ENCODE measurements at places on chromosomes 11 and 22.
A peak's percentile ranks its signal among the peaks of the same experiment; 100 is the strongest.

- DNase-seq: no peak
Observed at GRCh38 chr11:134398079-134398444, 14.0 kb downstream of the B3GAT1 start.

DNA sequence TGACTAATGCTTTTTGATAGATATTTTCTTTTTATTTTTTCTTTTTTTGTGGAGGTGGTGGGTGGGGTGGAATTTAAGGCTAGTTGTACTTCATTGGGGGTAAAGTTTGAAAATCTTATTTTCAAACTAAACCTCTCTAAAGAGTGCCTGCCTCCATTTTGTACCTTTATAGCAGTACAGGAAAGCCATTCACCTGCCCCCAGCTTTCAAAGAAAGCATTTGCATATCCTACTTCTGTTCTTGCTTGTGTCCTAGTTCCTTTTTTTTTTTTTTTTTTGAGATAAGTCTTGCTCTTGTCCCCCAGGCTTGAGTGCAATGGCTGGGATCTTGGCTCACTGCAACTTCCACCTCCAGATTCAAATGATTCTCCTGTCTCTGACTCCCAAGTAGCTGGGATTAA is 766.2 kb upstream of the LRRC4C start:
- DNase-seq: no peak

GRCh38 chr11:114764563-114764962 is 86.2 kb downstream of the NXPE2 start:
- no peak for DNase-seq

- no peak for DNase-seq
Observed at GRCh38 chr11:105588001-105588400, 21.9 kb upstream of the GRIA4 start.

GRCh38 chr11:76237914-76238313 is 31.6 kb upstream of the WNT11 start:
- peak; percentile 36 for DNase-seq

DNA sequence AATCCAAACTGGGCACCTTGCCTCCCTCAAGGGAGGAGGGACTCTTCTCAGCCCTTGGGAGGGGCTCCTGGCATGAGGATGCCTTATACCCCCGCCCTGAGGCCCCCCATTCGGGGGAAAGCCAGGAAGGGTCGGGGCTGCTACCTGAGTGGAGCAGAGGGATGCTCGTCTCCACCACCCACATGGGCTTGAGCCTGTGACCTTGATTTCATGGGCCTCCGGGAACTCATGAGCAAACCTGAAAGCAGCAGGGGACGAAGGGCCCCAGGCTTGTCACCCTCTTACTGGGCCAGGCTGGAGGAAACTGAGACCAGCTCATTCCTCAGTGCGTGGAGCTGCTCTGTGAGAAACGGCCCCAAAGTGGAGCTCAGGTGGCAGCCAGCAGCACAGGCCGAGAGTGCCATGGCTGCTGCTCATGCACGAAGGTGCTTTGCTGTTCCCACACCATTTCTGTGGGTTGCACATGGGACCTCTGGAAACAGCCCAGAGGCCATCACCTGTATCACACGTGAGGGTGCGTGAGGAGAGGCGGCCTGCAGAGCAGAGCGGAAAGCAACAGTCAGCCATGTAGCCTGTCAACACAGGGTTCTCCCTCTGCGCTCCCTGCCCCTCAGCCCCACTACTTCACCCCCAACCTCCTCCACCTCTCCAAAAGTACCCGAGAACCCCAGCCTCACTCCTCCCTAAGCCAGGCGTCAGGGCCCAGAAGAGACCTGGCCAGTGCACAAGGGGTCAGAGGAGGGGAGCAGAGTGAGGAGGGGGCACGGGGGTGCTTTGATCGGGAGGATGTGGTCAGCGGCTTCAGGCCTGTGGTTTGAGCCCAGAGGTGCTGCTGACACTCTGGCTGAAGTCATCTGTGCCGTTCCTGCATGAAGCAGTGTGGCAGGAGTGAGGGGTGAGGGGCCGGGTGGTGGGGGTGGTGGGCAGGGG is 14.1 kb upstream of the IL2RB start:
- DNase-seq: no peak

GRCh38 chr11:60563553-60564235 is 48.5 kb downstream of the MS4A13 start:
- DNase-seq: peak; percentile 28

GRCh38 chr22:47624252-47625012 is 862.0 kb downstream of the TBC1D22A start:
- no peak for DNase-seq

GRCh38 chr11:1574238-1574932 is 2.3 kb upstream of the DUSP8 start:
- peak; percentile 93 for DNase-seq

- no peak for DNase-seq
Observed at GRCh38 chr22:47149976-47150375, 387.5 kb downstream of the TBC1D22A start.

Measured in NCI-H526 (cell line).